K562 (cell line): ENCODE measurements at places on chromosomes 11 and 22.

- no peak for DNase-seq
These were observed 83.9 kb upstream of the C11orf87 start for GRCh38 chr11:109338131-109338530.

DNA sequence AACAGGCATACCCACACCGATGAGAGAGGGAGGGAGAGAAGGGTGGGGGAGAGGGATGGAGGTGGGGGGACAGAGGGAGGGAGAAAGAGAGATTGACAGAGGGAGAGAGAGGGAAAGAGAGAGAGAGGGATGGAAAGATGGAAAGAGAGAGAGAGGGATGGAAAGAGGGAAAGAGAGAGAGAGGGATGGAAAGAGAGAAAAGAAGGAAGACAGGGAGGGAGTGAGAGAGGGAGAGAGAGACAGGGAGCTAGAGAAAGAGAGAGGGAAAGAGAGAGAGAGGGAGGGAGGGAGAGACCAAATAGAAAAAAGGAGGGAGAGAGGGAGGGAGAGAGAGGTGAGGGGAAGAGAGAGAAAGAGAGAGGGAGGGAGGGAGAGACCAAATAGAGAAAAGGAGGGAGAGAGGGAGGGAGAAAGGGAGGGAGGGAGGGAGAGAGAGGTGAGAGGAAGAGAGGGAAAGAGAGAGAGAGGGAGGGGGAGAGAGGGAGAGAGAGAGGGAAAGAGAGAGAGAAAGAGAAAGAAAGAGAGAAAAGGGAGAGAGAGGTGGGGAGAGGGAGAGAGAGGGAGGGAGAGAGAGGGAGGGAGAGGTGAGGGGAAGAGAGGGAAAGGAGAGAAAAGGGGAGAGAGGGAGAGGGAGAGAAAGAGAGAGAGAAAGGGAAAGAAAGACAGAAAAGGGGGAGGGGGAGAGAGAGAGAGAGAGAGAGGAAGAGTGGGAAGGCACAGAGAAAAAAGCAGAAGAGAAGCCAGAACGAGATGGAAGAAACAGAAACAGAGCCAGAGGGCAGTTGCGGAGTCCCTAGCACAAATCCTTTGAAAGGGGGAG, 23.8 kb downstream of the MB start:
- no peak for DNase-seq

DNA sequence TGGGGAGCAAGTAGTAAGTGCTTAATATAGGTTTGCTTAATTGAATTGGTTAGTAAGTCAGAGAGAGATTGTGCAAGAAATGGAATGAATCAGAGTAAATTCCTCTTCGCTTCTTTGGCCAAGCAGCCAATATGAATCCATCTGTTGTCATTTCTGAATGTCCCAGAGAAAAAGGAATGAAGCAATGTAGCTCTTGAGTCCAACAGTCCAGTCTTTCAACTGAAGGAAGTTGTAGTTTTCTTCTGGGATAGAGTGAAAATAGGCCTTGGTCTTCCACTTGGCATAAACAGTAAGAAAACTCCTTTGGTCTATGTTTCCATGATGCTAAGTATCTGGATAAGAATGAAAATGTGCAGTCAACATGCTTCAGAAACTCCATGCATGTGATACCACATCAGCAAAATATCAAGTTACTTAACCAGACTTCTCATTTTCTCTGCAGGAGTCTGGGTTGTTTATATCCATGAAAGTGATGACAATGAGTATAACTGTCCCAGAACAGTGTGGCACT, 1.8 kb upstream of the FIBIN start:
- no peak for DNase-seq

DNA sequence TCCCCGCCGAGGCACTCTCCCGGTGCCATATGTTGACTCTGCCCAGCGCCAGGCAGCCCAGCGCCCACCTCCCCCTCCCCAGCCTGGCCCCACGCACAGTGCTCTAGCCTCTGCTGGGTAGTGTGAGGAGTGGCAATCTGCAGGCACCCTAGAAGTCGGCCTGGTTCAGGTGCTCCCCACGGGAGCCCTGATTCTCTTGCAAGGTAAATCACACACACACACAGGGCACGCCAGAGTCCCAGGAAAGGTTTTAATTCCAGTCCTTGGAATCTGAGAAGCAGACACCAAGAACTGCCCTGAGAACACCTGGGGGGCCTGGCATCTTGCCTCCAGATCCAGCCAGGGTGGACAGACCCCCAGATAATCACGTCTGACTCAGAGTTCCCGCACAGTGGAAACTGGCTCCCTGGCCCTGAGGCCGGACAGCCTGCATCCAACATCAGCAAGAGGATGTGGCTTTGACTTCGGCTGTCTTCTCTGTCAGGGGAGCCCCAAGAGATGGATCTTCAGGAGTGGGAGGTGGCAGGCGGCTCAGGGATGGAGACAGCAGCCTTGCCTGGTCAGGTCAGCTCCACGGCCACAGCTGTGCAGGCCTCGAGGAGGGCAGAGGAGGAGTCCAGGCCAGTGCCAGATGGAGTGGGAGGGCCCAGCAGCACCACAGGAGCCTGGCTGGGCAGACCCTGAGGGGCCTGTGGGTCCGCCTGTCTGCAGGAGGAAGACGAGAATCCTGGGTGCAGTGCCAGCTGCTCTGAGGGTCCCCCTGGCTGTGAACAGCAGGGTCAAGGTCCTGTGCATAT, 1.1 kb upstream of the RIN1 start:
- DNase-seq, result no peak

GRCh38 chr22:48520884-48521588, 1306.6 kb downstream of the BRD1 start:
- peak; percentile 18 for DNase-seq

DNA sequence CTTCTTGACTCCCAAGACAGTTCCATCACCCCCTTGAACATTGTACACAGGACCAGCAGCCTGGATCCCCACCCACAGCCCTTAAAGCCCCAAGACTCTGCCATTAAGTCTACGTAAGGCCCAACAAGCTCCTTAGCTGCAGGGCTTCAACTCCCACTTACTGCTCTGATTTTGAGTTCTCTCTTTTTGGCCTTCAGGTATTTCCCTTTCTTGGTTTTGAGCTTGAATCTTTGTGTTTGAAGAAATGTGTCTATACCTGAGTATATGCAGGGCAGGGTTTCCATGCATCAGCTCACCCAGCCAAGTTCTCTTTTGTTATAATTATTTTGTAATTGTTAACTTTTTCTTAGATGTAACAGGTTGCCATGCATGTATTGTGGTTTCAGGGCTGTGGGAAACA, 10.4 kb upstream of the MPEG1 start:
- no peak for DNase-seq

- DNase-seq, result peak; percentile 78
These were observed 90.6 kb downstream of the GAB4 start for GRCh38 chr22:16917144-16918003.

GRCh38 chr11:91158891-91159537, 936.2 kb upstream of the CHORDC1 start:
- no peak for DNase-seq
